Activated naive CD4-positive, alpha-beta T cell treated with anti-CD3 and anti-CD28 coated beads, Interleukin-2, amount 50 U/mL, for 72 hours (primary cell): ENCODE measurements at places on chromosomes 16 and 17.

- no peak for DNase-seq
Measured at GRCh38 chr17:19023209-19023999, 18.8 kb upstream of the FAM83G start.

GRCh38 chr16:48676836-48677235, 66.9 kb upstream of the N4BP1 start:
- DNase-seq, result no peak

DNA sequence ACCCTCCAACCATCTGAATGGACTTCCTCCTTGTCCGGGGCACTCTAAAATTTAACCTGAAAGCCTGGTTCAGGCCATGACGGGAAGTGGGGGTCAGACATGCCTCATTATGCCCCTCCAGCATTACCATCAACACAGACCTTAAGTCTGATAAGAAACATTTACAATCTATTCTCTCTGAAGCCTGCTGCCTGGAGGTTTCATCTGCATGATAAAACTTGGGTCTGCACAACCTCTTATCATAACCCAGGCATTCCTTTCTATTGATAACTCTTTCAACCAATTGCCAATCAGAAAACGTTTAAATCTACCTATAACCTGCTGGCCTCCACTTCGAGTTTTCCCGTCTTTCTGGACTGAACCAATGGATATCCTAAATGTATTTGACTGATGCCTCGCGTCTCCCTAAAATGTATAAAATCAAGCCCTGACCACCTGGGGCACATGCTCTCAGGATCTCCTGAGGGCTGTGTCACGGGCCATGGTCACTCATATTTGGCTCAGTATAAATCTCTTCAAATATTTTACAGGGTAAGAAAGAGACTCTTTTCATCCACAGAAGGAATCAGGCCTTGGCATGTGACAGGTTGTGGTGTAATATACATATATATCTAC, 45.6 kb downstream of the LYRM1 start:
- DNase-seq, result no peak

DNA sequence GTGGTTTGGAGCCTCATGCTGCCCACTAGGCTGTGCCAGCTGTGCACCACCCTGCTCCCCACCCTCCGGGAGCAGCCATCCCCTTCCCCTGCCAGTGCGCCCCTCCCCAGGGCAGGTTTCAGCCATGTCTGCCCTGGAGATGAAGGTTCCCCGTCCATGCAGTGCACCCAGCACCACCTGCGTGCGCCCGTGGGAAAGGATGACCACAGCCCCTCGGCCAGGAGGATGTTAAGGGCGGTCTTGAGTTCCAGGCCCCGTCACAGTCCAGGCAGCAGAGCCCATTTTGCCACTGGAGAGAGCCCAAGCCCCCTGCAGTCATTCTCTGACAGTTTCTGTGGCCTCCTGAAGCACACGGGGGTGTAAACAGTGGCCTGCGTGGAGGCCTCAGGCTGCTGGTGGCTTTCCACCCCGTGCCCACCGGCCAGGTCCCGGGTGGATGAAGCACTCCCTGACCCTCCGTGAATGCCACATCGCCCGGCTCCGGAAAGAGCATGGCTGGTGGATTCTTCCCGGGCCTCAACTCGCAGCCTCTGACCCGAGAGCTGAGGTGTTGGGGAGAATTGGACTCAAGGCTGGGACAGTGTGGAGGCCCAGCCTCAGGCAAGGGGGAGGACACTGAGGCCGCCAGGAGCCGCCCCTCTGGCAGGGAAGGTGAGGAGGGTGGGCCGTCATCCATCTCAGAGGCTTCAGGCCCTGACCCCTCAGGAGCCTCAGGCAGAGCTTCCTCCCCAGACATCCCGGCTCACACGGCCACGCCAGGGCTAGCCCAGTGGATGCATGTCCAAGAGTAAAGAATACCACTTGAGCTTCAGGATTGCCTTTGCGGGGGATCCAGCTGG, 69.7 kb upstream of the CHMP6 start:
- no peak for DNase-seq

GRCh38 chr17:42553161-42553818, 567 bp downstream of the HSD17B1 start:
- DNase-seq, result no peak

DNA sequence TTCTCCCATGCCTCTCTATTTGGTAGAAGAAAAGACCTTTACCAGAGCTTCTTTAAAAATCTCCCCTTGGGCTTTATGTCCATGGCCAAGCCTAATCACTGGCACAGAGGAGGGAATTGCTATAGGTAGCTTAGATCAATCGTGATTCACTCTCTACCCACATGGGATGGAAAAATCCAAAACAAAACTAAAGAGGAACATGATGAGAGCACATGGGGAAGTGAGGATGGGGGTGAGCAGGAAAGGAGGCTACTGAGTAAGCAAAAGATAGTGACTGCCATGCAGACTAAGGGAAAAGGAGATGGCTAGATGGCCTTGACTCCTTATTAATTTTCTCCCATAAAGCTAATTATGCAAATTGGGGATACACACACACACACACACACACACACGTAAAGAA, 201.2 kb downstream of the HS3ST3A1 start:
- no peak for DNase-seq

DNA sequence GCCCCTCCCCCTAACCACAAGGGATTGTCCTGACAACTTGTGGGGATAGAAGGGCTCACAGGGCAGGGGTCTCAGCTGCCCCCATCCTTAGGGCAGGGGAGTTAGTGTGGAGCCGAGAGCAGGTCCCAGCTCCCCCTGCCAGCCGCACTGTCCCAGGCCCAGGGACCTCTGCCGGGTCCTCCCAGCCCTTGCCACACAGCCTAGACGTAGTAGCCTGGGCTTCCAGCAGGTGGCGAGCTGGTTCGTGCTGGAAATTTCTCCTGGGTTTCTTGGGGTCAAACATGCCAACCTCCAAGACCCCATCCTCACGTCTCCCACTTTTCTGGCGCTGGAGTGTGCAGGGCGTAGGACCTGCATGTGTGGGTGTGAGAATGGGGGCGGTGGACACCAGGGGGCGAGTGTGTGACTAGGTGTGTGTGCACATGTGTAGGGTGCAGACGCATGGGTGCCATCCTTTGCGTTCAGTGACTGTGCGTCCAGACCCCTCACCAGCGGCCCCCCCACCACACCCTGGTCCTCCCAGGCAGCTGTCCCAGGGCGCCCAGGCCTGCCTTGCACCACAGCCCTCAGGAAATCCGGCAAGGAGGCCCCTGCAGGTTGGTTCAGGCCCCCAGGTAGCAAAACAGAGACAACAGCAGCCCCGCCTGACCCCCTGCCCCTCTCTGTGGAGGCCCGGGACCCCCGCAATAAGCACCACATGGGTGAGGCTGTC, 29.5 kb downstream of the SBK1 start:
- DNase-seq, result no peak

- no peak for DNase-seq
Measured at GRCh38 chr16:50578137-50578536, 29.9 kb downstream of the NKD1 start.

DNA sequence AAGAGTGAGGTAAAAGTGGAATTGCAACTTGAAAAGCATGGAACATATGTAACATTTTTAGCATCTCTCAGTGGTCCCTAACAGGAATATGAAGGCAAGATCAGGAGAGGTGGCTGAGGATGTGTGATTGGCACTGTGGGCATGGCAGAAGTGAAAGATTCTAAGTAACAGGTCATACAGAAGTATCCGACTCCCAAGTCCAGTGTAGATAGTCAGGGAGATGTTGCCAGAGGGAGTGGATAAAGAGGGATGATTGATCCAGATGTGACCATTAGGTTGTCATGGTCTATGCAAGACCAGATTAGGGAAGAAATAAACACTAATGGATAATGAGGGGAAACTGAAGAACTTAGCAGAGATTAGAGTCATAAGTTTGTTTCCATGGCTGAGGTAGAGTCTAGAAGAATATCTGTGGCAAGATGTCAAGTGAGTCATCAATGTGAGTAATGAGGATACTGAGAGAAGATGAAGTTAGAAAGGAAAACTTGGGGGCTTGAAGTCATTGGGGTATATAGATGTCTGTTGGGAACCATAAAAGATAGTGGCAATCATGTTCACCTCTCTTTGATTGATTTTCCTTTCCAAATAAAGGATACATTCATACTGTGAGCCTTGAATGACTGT, 23.9 kb upstream of the CAPNS2 start:
- DNase-seq, result no peak

DNA sequence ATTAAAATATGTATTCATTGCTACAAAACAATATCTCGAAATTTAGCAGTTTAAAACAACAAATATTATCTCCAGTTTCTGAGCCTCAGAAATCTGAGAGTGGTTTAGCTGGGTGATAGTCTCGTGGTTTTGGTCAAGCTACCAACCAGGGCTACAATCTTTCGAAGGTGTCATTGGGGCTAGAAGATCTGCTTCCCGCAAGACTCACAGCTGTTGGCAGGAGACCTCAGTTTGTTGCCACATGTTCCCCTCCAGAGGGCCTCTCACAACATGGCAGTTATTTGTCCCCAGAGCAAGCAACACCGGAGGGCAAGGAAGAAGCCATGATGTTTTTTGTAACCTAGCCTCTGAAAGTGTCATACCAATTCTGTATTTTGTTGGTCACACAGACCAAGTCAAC, 12.0 kb upstream of the BCAS3 start:
- no peak for DNase-seq

DNA sequence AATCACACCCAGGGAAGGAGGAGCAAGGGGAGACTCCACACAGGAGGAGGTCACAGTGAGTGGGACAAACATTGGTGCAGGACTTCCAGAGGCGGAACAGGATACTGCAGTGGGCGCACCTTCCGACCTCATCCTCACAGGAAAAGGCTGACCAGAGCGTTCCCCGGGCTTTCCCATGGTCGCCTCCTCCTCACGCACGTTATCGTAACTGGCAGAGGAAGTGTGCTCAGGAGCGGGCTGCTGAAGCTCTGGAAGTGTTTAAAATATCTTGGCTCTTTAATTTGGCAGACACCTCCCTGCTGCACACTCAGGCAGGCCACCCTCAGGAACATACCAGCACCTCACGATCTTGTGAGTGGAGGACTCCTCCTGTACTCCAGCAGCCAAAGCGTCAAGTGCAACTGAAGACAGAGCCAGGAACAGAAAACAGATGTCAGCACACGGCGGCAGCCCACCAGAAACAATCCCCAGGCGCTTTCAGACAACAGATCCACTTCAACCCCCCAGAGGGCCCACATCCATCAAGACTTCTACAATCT, 17.5 kb downstream of the FANCA start:
- DNase-seq, result no peak

DNA sequence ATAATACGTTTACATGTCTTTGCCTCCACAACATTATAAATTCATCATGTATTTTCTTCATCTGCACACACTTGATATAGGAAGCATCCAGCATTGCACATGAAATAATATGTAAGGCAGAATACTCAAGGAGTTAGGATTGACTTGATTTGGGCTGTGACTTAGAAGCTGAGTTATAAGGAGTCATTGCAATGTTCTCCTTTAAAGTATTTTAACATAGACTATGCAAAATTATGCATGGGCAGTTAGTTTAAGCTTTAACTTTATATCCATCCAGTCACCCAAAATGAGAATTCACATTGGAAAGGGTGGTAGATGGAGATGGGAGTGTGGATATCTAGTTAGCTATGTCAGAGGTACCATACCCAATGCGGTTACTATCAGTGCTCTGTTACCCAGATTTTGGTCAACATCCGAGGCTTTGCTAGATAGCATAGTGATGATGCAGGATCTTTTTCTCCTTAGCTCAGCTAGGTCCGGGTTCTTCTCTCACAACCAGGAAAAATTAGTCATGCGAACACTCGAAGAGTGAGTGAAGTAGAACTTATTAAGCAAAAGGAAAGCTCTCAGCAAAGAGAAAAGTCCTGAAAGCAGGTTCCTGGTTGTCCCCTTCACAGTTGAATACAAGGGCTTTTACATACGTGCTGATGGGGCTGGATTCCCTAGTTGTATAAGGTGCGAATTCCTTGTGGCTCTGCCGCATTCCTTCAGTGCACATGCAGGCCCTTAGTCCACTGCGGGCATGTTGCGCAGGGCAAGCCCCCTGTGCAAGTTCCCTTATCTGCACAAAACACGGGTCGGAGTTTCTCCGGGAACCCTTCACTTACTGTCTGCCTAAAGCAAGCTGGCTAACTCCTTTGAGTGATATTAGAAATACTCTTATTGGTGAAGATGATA, 73.1 kb upstream of the FAM20A start:
- no peak for DNase-seq

DNA sequence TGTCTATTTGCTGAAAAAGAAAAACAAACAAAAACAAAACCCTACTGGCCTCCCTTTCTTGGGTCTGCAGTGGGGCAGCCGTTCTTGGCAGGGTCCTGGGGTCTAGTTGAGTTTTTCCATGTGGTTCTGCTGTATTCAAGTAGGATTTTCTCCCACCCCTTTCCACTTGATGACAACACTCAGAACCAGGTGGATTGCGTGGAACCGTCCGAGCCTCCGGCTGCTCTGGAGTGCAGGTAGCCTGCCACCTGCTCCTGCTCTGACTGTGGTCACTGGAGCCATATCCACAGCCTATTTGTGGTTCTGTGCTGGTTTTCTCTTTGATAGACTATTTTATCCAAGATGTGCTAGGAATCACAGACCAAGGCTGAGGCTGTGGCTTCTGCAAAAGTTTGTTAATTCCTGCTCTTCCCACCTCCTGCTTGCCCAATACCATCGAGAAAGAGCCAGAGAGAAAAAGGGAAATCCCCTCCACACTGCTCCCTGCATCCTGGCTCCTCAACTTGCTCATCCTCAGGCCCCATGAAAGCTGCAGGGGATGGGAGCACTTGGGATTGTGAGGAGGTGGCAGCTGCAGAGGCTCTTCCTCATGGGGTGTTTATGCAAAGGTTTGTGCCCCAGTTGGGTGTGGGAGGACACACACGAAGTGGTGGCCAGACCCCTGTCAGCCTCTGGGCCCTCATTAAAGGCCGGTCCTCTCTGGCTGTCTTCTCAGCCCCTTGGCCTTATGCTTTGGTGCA, 377.8 kb upstream of the TNRC6C start:
- no peak for DNase-seq

DNA sequence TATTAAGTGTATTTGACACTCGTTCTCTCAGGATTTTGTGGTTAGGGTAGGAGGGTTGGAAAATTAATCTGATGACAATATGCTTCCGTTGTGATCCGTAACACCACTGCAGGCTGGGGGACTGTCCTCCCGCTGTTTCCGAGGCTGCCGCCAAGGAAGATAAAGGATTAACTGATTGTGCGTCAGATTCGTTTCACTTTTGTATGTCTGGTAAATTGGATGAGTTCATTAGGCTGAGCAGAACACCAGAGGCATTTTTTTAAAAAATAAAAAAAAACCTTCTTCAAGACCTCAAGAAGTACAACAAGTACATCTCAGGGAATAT, 486.7 kb upstream of the SALL1 start:
- DNase-seq, result no peak

DNA sequence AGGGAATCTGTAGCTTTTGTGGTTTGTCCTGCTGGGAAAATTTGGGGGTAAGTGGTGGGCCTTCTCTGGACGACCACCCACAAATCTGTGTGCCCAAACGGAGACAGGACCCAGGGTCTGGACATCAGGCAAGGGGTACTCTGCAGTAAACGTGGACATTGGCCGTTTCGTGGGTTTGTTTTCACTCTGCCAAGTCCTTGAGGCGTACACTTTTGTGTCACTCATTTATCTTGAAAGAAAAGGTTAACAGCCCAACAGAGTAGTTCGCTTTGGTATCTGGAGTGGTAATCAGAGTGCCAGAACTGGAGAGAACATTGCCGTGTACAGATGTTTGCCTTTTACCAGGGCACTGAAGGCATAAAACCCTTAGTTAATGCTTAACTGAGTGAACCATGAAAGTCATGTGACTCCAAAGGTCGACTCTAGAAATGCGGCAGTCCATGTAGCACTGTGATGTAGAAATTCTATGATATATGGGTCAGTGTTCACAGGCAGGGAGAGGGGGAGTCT, 15.4 kb downstream of the NAA60 start:
- no peak for DNase-seq
